ENCODE measurements at places on chromosomes 2 and 18.

- DNase-seq = no peak
Measured at GRCh38 chr2:233796254-233796653, 18.1 kb downstream of the MROH2A start.

- no peak for DNase-seq
Measured at GRCh38 chr18:28575123-28575522, 398.2 kb upstream of the CDH2 start.

GRCh38 chr2:144041612-144042011 is 478.3 kb downstream of the ZEB2 start:
- no peak for DNase-seq

DNA sequence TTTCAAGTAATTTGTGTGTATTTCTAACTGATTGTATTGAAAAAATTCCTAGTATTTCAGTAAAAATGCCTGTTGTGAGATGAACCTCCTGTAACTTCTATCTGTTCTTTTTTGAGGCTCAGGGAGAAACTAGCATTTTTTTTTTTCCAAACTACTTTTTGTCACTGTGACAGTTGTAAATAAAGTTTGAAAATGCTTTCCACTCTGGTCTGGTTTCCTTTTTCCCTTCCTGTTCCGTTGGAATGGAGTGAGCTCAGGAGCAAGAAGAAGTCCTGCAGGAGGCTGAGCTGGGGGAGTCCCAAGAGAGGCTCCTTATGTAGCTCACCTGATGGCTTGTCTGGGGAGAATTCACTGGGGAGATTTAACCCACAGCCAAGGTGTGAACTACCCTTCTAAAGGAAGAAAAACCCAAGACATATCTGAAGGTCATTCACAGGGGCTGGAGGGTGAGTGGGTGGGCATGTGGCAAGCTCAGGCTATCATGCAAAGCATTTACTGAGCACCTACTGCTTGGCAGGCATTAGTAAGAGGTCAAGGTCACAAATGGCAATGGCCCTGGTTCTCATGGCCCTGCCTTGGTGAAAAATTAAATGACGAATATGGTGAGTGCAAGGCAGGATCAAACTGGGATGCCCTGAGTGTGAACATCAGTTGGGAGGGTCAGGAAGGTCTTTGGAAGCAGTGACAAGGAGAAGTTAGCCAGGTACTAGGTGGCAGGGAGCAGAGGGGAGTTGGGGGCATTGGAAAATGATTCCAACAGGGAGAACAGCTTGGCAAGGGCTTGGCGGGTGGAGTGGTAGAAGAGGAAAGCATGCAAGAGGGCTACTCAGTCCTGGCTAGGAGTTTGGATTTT is 28.7 kb downstream of the LBH start:
- no peak for DNase-seq

- DNase-seq = no peak
Measured at GRCh38 chr2:140718999-140719398, 1411.8 kb downstream of the LRP1B start.

DNA sequence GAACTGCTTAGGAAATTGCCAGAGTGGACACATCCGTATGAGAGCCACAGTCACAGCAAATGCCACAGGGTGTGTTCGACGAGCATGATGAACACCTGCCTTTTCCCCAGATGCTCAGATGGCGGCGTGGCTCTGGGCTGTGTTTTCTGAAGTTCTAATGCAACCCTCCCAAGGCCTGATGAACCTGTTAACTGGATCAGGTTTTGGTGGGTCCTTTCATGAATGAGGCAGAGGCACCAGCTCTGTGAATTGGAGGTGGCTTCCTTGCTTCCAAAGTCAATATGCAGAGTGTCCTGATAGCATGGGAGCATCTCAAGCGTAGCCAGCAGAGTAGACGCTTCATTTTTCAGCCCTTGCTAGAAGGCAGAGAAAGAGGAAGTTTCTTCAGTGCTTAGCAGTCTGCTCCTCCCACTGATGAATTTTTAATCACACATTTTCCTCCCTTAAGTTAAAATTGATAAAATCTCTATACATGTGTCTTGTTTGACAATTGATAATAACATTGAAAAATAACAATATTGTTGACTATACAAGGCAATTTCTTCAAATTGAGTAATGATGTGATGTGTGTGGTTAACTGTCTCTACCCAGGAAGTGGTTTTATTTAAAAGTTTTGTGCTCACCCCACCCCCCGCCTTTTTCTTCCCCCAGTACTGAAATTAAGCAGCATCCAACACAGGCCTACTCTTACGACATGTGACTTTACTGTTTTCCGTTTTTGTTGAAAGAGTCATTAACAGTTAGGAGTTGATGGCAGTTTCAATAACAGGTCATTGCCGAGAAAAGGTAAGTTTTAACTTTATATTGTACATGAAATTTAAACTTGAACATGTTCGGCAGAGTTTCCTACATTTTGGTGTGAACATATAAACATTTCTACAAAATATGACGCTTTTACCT is at the start of gene ARHGAP15:
Gene ARHGAP15, plus strand, starts transcription at position 739 of the 900 bp plus-strand sequence.
- no peak for DNase-seq

DNA sequence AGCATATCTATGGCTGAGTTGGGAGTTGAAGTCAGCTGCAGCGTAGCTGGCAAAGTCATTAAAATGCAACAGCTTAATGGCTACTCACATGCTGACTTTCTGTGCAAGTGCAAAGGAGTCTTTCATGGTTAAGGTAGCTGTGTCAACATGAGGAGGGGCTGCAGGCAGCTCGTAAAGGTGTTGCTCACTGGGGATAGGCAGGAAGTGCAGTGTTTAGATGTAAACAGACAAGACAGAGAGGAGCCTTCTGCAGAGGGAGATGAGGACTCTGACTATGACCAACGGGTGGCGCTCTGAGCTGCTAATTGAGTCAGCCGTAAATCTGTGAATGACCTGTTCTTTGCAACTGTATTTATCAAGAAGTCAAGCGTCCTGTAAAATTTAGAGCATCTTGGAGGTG is 22.3 kb upstream of the CAVIN2 start:
- peak; percentile 70 for DNase-seq

GRCh38 chr2:207041786-207042554 is 102.7 kb downstream of the CPO start:
- no peak for DNase-seq

DNA sequence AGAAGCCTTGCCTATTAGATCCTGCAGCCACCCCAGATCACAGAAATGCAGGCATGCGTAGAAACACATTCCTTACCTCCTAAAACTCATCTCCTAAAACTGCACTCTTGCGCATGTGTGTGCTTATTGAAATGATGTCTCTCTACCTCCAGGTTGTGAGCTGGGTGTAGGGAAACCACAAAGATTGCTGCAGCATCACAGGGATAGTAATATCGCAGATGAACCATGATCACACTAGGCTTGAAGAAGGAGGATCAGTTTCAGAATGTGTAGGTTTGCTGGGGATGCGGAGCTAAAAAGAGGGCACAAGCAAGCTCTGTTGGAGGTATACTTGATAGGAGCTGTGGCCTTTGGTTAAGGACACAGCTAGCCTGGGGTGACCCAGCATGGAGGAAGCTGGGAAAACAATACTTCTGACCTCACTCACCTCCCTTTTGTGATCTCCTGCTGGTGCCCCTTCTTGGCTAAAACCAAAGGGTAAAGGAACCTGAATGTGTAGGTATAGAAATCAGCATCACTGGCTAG is 118.8 kb downstream of the SETBP1 start:
- DNase-seq = no peak

DNA sequence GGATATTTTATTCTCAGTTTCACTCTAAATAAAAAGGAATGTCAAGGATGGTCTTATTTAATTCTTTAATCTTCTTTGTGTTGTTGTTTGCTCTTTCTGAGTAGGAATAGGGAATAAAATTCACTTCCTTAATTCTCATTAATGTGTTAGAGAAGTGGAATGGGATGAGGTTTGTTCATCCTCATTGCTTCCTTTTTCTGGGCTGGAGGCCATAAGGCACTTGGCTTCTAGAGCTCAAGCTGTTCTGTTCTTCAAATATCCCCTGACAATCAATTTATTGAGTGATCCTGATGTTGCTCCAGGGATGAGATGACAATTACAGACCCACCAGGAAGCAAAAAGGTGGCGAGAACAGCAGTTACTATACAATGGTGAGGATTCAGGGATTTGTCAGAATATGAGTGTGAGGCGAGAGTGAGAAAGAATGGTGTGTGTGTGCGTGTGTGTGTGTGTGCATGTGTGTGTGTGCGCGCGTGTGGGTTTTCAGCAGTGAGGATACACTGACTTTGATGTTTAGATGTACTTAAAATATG is 557.6 kb upstream of the FANCL start:
- DNase-seq = no peak

DNA sequence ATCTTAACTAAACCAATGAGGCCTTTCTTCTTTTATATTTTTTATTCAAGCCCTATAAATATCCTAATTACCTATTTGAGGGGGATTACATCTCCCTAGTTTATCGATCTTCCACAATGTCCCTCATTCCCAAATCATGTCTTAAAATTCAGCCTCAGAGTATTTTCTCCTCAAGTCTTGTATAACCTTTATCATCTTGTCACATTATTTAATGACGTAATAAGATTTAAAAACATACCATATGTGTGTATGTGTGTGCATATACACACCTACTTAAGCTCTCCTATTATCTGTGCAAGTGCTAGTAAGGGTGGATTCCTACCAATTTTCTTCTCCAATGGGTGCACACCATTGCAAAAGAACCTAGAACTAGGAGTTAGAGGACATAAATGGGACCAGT is 421.1 kb downstream of the FIGN start:
- DNase-seq = no peak

- no peak for DNase-seq
Measured at GRCh38 chr2:74464406-74464805, 776 bp downstream of the MOGS start.

- no peak for DNase-seq
Measured at GRCh38 chr2:45004562-45005191, 4.6 kb downstream of the SIX2 start.

- no peak for DNase-seq
Measured at GRCh38 chr2:203195331-203196036, 43.3 kb upstream of the CYP20A1 start.

GRCh38 chr2:162062559-162062958 is 11.5 kb downstream of the DPP4 start:
- no peak for DNase-seq

GRCh38 chr2:231184319-231184718 is 14.1 kb upstream of the ARMC9 start:
- no peak for DNase-seq

DNA sequence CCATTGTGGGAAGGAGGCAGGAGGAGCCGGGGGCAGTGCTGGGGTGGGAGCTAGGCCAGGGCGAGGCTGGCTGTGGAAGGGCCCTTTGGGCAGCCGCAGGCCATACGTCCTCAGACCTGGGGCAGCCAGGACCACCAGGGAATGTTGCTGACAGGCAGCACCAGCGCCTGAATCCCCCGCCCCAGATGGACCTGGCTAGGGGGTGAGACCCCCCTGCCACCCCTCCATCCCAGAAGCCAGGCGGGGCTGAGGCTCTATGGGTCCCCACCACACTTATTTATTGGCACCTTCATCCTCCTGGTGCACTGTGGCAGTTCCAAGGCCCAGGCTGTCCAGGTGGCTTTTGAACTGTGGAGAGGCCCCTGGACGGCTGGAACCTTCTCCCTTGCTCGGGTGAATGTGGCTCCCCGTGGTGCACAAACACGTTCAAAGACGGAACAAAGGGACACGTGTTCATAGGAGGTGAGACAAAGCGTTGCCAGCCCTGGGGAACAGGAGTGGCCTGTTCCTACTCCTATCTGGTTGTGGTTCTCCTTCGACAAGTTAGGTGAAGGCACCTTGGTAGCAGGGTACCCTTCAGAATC is 35.1 kb downstream of the RAMP1 start:
- no peak for DNase-seq

- DNase-seq = no peak
Measured at GRCh38 chr2:7281231-7282201, 364.3 kb downstream of the RNF144A start.

GRCh38 chr2:60463249-60463648 is 90.2 kb downstream of the BCL11A start:
- DNase-seq = no peak

- peak; percentile 70 for DNase-seq
Measured at GRCh38 chr2:102848366-102848839, 86.6 kb downstream of the TMEM182 start.

DNA sequence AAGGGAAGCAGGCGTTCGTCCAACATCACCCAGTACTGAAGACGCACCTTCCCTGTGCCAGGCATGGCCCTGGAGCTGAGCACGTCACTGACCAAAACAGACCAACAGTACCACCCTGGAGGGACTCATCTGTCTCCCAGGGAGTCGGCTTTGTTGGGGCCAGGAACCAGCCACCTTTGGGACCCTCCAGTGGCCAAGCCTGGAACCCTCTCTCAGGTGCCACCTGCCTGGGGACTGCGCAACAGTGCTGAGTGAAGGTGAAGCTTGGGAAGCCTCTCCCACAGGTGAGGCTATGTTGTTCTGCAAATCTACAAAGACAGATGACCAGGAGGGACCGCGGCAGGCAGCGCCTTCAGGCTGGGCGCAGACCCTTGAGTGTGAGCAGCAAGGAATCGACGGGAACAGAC is 91.4 kb upstream of the OTOS start:
- DNase-seq = no peak

- no peak for DNase-seq
Measured at GRCh38 chr18:9117980-9118841, 15.7 kb downstream of the NDUFV2 start.

- no peak for DNase-seq
Measured at GRCh38 chr18:71798986-71799673, 745.0 kb downstream of the CBLN2 start.

DNA sequence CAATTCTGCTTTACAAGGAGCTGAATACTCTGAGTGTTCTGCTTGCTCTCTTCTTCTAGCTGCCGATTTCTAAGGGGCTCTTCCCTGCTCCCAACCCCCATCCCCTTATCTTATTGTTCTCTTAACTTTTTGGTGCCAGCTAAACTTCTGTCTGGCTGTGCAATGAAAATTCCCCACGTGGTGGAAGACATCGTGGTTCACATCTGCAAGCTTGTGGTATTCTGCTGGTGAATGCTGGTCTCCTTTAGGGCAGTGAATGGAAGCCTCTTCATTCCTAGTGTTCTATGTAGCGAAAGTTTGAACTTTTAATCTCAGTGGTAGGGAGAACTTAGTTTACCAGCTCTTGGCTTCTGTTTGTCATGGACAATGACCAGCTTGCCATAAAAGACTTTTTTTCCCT is 406.0 kb upstream of the ZEB2 start:
- no peak for DNase-seq

- DNase-seq = peak; percentile 58
Measured at GRCh38 chr2:187581125-187581896, 27.1 kb upstream of the TFPI start.

- no peak for DNase-seq
Measured at GRCh38 chr18:76465630-76466409, 29.2 kb downstream of the ZNF516 start.

DNA sequence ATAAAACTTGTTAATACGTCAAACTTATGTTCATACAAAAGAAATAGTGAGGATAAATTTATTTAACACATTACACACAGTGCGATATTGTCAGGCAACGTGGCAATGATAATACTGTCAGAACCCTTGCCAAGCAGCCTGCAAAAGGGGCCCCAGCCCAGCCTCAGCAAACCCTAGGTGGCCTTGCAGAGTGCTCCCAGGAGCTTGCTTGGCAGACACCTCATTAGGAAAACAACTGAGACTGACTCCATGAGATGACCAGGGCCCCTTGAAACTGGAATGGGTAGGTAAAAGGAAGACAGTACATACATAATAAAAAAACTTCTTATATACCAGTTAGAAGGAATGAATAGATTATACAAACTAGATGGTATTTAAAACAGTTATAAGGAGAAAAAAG is 136.6 kb upstream of the EPC2 start:
- no peak for DNase-seq

Data from SHP77 (cell line).